ENCODE measurements at places on chromosomes 2 and 18.

GRCh38 chr2:71666094-71666474 is 212.7 kb downstream of the DYSF start:
- no peaks in the 10 kb centered on the region for H3K4me1 ChIP-seq
- no peaks in the 10 kb centered on the region for H3K36me3 ChIP-seq
- no peak overlapping the region for H3K4me3 ChIP-seq
- H3K27ac ChIP-seq: no peak overlapping the region
- H3K27me3 ChIP-seq: no peaks in the 10 kb centered on the region

GRCh38 chr2:142642650-142643049 is 234.8 kb upstream of the KYNU start:
- no peaks in the 10 kb centered on the region for H3K4me1 ChIP-seq
- no peak overlapping the region for H3K27ac ChIP-seq
- H3K4me3 ChIP-seq: no peak overlapping the region
- H3K36me3 ChIP-seq: no peaks in the 10 kb centered on the region

- H3K27ac ChIP-seq: no peak overlapping the region
- no peak overlapping the region for H3K4me3 ChIP-seq
- no peaks in the 10 kb centered on the region for H3K27me3 ChIP-seq
- H3K4me1 ChIP-seq: peaks cover 7% of the 10 kb centered on the region
- DNase-seq: peak; percentile 85
- peaks cover 19% of the 10 kb centered on the region for H3K36me3 ChIP-seq
Measured at GRCh38 chr2:70984576-70985282, 6.3 kb downstream of the ANKRD53 start.

- no peaks in the 10 kb centered on the region for H3K4me1 ChIP-seq
- no peak for DNase-seq
- no peak overlapping the region for H3K4me3 ChIP-seq
- H3K27ac ChIP-seq: no peak overlapping the region
Measured at GRCh38 chr18:10899481-10899880, 249.9 kb downstream of the PIEZO2 start.

GRCh38 chr18:23977719-23978483 is 36.7 kb upstream of the TTC39C start:
- H3K27me3 ChIP-seq: no peaks in the 10 kb centered on the region
- DNase-seq: no peak
- peaks cover 16% of the 10 kb centered on the region for H3K4me1 ChIP-seq
- no peaks in the 10 kb centered on the region for H3K36me3 ChIP-seq
- no peak overlapping the region for H3K4me3 ChIP-seq

DNA sequence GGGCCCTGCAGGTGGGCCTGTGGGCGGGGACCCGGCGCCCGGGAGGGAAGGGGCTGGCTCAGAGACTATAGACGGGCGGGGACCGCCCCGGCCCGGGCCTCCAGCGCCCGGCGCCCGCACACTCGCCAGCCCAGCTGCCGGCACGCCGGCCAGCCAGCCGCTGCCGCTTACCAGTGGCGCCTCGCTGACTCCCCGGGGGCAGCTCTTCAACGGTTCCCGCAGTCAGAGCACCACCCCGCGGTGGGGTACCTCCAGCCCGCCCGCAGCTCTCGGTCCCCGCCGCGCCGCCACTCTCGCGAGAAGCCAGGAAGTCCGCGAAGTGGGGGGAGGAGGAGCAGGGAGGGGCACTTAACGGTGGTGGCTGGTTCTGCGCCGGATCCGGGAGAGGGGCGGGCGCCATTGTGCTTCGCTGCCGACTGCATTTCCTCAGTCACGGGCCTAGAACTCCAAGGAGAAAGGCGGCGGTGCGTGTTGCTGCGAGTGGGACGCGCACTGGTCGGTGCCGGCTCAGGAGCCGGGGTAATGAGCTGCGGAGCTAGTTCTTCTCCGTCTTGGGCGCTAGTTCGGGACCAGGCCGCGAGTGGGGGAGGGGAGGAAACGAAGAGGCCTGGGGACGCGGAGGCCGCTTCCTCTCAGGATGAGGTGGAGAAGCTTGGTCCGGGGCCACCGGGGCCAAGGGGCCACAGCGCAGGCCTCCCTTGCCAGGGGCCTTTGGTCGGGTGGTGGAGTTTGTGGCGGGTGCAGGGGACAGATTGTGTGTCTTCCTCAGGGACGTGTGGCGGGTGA is at the start of gene MARCHF7:
Gene MARCHF7 (plus strand): TSS at position 364 of the 786 bp plus-strand sequence. CDS start 16,517 bp downstream, outside the sequence.
- no peaks in the 10 kb centered on the region for H3K27me3 ChIP-seq
- peak; percentile 94 for DNase-seq
- H3K4me1 ChIP-seq: peaks cover 46% of the 10 kb centered on the region
- peak within 1 kb of the TSS; percentile 75 for H3K4me3 ChIP-seq
- peaks cover 5% of the 10 kb centered on the region for H3K36me3 ChIP-seq
- H3K27ac ChIP-seq: peak within 1 kb of the TSS; percentile 96

- H3K27me3 ChIP-seq: no peaks in the 10 kb centered on the region
- peaks cover 18% of the 10 kb centered on the region for H3K4me1 ChIP-seq
- DNase-seq: no peak
- H3K36me3 ChIP-seq: no peaks in the 10 kb centered on the region
Measured at GRCh38 chr2:20423359-20423758, 23.5 kb upstream of the RHOB start.

GRCh38 chr2:128513116-128513960 is 194.7 kb upstream of the HS6ST1 start:
- DNase-seq: no peak
- H3K4me1 ChIP-seq: no peaks in the 10 kb centered on the region
- H3K27ac ChIP-seq: no peak overlapping the region
- no peaks in the 10 kb centered on the region for H3K27me3 ChIP-seq

GRCh38 chr2:237156857-237157779 is 71.4 kb downstream of the COPS8 start:
- H3K4me1 ChIP-seq: no peaks in the 10 kb centered on the region
- no peaks in the 10 kb centered on the region for H3K27me3 ChIP-seq
- DNase-seq: no peak
- no peak overlapping the region for H3K4me3 ChIP-seq
